ENCODE measurements at places on chromosomes 2 and 18. TPM values are rescaled to one million over a fixed set of nuclear protein-coding genes. Genes with fewer than 3 reads are reported as not detected.

The CPO gene
- not detected for total RNA-seq

- no peak for DNase-seq
Measured at GRCh38 chr2:157935378-157935906, 59.3 kb upstream of the ACVR1 start.

GRCh38 chr2:137507237-137507636 lies 457.0 kb upstream of the HNMT start:
- DNase-seq = no peak

DNA sequence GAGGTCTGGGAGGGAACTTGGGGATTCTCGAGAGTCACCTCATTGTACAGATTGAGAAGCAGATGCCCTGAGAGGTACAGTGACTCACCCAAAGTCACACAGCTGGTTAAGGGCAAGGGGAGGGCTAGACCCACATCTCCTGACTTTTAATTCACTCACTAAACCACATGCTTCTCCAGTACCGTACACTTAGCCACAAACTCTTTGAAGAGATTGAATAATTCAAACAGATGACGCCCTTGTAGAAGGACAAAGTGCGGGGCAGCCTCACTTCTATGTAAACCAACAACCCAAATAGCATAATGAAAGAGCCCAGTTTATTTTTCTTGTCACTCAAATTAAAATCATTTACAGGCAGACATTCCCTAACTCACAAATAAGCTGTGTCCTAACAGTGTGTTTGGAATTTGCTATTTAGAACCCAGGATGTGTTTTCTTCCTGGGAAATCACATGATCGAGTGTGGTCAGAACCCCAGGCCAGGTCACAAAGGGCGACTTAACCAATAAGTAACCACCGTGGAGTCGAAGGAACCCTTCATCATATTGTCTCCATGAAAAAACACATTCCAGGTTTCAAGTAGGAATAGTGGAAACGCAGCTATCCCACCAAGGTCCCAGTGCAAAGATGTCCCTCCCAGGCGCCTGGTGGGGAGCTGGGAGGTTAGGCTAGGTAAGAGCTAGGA lies 35.8 kb upstream of the PTPN4 start:
- no peak for DNase-seq

The COL5A2 gene
- 37.0 TPM for total RNA-seq

- DNase-seq = no peak
Measured at GRCh38 chr18:42112657-42113420, 157.8 kb downstream of the PIK3C3 start.

The CHRNG gene
- total RNA-seq = not detected

DNA sequence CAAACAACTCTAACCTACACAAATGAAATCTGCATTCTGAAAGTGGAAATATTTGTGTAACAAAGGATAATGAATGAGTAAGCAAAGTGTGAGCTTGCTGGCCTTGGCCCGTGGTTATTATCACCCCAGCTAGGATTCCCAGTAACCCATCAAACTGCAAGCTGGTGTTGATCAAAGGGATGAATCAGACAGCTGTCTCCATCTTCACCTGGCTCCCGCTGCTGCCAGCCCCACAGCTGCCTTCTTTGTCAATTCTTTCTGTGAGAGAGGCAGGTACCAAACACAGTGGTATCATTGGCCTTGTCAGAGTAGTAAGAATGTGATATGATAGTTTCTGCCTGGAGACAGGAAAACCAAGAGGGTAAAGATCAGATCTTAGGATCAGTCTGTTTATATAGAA lies 25.2 kb upstream of the RGPD4 start:
- no peak for DNase-seq

GRCh38 chr18:48197819-48198218 lies 211.4 kb downstream of the ZBTB7C start:
- DNase-seq = peak; percentile 33

The ACSL3 gene
- 105 TPM for total RNA-seq

The PAX8 gene
- under 0.01 TPM for total RNA-seq

The EDAR gene
- total RNA-seq = not detected

- DNase-seq = no peak
Measured at GRCh38 chr2:12619975-12620374, 96.8 kb upstream of the TRIB2 start.

The PRKAG3 gene
- total RNA-seq = not detected

- no peak for DNase-seq
Measured at GRCh38 chr2:75007061-75007460, 48.6 kb downstream of the POLE4 start.

The FBXO41 gene
- 0.25 TPM for total RNA-seq

The GAL3ST2 gene
- total RNA-seq = not detected

The GNLY gene
- total RNA-seq = not detected

The SCN2A gene
- total RNA-seq = under 0.01 TPM
